ENCODE measurements at places on chromosomes 7 and 10.

DNA sequence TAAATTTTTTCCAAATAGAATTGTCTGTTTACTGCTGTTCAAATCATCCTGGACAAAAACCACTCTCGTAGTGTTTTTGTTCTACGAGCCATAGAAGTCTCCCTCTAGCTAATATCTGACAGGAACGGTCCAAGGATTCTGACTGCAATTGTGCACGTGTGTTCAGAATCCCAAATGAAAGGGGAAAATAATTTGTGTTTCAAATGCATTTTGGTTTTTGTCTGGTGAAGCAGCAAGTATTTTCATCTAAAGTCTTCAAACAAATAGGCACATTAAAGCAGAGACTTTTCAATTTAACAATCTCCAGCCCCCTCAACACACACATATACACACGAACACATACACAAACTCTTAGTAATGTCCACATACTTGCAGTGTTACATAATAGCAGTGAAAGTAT lies 475 bp downstream of the NEUROD6 start:
- no peak for DNase-seq

GRCh38 chr10:101018600-101019439 lies 12.1 kb downstream of the PDZD7 start:
- DNase-seq, result no peak

- no peak for DNase-seq
These were observed 19.6 kb downstream of the CALML3 start for GRCh38 chr10:5544216-5544805.

- DNase-seq, result peak; percentile 34
These were observed 35.5 kb upstream of the NCAPG2 start for GRCh38 chr7:158740013-158740656.

- DNase-seq, result no peak
These were observed 127.1 kb upstream of the AOAH start for GRCh38 chr7:36851382-36851781.

GRCh38 chr7:7424151-7424873 lies 111.4 kb downstream of the COL28A1 start:
- no peak for DNase-seq

DNA sequence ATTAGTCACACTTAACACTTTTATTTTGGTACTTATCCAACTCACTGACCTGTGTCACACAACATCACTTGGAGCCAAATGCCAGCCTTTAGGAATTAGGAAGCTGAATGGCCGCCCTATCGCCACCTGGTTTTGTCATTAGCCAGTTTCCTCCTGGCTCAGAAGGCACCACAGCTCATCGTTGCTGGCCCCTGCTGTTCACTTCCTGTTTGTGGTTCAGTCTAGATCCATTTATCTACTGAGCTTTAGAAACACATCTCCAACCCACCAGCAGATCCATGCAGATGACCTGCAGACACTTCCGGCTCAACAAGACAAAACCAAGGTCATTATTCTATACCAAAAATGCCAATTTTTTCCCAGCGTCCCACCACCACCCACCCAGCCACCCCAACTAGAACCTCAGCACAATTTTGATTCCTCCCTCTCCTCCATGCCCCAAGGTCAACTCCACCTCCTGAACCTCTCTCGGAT lies 193.5 kb upstream of the NEBL start:
- DNase-seq, result no peak

DNA sequence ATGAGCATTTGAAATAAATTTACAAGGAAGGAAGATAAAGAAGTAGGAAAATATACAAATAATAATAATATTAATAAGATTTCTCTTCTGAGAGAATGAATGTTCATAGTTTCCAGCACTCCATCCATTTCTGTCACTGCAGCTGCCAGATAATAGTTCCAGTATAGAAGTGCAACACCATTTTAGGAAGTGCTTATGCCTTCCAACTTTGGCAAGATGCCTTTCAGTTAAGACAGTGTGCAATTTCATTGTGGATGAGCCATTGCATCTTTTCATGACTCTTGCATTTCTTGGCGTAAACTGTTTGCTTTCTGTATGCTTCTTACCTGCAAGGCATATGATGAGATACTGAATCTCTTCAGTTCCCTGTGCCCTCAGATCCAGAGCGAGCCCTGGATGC lies 185.0 kb downstream of the PDE1C start:
- no peak for DNase-seq

DNA sequence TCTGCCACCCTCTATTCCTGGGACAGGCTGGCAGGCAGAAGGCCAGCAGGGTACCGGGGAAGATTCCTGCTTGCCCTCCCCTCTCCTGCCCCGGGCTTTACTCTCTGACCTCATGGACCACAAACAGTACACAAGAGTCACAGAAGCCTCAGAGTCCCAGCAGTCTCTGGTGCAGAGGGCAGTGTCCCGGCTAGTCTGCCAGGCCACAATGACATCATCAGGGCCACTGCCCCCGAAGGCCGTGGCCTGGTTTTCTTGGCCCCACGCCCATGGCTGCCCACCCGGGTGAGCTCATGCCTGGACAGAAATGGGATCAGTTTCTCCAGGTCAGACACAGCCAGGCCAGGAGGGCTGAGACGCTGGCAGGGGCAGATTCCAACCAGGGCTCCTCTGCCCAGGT lies 91.9 kb downstream of the MYL10 start:
- no peak for DNase-seq

- DNase-seq, result no peak
These were observed 78.5 kb downstream of the APBB1IP start for GRCh38 chr10:26516540-26517101.

GRCh38 chr7:115037128-115037802 lies 115.4 kb downstream of the MDFIC start:
- no peak for DNase-seq

DNA sequence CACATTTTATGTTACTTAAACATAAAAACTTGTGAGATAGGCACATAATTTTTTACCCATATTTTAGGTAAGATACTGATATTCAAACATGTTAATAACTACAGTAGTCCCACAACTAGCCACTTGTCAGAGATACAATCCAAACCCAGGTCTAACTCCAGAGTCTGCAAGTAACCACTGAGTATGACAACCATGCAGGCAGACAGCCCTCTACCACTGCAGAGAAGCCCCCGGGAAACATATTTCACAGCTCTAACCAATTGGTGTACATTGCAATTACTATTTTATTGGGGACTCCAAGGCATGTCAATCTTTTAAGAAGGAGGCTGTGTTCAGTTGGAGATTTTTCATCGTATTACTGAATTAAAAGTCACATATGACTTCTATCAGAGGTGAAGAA lies 107.2 kb upstream of the FAM133B start:
- DNase-seq, result no peak

GRCh38 chr7:11486271-11486670 lies 345.7 kb downstream of the THSD7A start:
- no peak for DNase-seq

- DNase-seq, result no peak
These were observed 240.7 kb downstream of the TCERG1L start for GRCh38 chr10:131070856-131071255.

- DNase-seq, result no peak
These were observed 220.9 kb downstream of the C7orf25 start for GRCh38 chr7:42690794-42691639.

DNA sequence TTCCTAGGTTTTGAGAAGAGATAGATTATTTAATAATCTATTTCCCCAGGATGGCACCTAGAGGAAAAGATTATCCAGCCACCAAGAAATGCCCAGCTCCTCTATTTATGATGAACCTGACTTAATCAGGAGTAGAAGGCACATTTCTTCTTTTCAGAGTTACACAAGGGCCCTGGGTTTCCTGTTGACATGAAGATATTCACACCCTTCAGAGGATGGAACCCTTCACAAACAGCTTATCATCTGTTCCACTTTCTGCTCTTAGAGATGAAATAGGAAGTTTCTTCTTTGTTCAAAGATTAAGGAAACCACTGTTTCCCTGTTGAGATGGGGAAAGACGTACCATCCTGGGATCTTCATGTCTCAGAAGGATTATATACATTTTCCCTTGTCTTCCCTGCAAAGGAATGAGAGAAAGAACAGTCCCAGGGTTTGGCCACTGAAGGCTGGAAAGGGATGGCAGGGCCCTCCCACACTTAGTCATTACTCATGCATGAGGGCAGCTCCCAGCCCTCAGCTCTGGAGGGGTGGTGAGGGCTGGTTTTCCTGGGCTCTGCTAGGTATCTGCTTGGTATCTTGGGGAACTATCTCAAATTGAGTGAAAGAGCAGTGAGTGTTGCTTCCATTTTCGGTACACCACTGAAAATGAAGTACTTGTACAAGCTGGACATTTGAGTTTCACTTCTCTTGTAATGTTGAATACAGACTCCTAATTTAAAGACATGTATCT lies 64.0 kb downstream of the MTPAP start:
- no peak for DNase-seq

DNA sequence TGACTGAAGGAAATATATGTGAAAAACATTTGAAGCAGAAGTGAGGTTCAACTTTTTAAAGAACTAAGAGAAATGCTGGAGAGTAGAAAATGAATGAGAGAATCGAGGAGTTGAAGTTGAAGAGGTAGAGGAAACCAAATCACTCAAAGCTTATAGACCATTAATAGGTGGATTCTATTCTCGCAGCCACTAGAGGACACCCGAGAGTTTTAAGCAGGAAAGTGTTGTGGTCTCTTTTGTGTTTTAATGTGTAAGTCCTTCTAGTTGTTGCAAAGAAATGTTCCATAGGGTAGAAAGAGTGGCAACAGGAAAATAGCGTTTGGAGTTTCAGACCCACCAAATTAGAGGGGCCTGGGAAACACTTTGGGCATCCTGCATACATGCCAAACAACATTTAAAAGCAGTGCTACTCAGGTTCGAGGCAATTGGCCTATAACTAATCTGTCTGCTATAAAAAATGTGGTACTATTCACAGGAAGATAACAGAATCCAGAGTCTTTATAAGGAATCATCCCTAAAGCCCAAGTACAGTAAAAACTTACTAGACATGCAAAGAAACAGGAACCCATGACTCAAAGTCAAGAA lies 75.3 kb upstream of the TAS2R16 start:
- DNase-seq, result no peak

DNA sequence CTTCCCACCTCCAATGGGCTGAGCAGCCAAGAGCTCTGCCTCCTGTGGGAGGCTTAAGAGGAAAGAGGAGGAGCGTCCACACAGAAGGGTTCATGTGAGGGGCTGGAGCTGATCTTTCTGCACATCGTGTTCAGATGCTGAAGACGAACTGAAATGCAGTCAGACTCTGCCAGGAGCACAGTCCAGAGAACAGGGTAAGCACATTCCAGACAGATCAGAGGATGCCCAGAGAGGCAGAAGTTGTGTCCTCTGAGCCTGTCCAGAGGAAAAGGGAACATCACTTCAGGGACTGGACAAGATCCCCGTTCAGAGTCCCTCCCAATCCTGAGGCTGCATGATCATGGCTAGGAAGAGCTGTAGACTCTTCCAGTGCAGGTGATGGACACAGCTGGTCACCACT lies 72.9 kb downstream of the ITIH5 start:
- no peak for DNase-seq

DNA sequence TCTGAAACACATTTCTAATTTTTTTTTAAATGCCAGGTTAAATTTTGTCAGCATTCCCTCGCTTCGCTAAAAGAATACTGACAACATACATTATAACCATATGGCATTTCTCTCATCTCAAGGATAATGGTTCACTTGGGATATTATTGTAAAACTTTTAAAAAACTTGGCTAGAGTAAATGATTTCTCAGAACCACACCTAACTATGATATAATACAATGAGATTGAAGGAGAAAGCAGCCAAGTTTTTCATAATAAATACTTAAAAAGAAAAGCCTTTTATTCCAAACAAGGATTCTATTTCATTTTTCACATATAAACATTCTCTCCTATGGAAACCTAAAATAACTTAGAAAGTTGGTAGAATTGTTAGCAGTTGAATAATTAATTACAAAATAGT lies 413.9 kb downstream of the HGF start:
- DNase-seq, result no peak

DNA sequence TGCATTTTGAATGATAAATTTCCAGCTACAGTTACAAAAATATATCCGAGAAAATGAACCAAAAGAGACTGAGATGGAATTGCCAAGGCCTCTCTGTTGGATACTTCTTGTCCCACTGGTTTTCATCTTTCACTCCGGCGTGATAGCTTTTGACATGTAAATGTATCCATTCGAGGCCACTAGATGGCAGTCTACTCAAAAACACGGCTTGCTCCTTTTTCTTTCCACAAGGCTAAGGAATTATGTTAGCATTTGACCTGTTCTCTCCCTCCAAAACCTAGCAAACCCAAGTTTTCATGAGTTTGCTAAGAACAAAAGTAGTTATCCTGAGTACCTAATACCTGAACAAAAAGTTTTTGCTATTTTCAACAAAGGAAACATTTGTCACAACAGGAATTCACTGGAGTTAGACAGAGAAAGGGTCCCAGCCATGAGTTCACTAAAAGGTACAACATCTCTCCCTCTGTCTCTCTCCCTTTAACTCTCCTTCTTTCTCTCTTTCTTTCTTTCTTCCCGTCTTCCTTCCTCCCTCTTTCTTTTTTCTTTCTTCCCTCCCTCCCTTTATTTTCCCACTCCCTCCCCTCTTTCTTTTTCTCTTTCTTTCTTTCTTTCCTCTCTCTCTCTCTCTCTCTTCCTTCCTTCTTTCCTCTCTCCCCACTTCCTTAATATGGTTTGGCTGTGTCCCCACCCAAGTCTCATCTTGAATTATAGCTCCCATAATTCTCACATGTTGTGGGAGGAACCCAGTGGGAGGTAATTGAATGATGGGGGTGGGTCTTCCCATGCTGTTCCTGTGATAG lies 207.9 kb upstream of the MYO3A start:
- DNase-seq, result no peak

DNA sequence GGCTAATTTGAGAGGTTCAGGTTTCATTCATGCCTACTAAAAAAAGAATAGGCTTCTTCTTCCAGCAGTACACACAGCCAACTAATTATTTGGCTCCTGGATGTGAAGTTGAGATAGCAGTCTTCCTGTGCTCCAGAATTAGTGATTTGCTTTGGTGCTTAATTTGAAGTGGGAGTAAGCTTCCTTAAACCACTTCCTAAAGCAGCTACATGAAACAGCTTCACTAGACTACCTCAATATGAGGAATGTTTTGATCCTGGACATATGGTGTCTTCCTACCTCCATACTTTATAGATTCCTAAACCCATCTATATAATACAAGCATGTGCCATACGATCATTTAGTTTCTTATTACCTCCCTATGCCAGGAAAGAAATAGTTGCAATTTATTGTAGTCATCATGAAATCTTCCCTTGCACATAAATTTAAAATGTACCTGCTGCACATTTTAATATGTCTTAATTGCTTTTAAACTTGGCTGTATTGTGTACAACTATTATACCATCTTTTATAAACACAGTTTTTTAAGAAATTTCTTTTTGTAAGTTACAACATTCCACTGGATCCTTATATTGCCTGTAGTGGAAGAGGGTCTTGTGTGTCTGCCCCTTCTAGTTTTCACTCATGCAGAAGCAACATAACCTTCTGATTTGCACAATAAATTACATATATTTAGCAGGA lies 8.6 kb downstream of the VIM start:
- no peak for DNase-seq
